Activated naive CD4-positive, alpha-beta T cell treated with Interleukin-2 at 50 U/mL for 16 hours (primary cell): ENCODE measurements at places on chromosomes 4 and X.

- DNase-seq = no peak
Observed at GRCh38 chr4:78975865-78976264, 36.6 kb upstream of the PAQR3 start.

DNA sequence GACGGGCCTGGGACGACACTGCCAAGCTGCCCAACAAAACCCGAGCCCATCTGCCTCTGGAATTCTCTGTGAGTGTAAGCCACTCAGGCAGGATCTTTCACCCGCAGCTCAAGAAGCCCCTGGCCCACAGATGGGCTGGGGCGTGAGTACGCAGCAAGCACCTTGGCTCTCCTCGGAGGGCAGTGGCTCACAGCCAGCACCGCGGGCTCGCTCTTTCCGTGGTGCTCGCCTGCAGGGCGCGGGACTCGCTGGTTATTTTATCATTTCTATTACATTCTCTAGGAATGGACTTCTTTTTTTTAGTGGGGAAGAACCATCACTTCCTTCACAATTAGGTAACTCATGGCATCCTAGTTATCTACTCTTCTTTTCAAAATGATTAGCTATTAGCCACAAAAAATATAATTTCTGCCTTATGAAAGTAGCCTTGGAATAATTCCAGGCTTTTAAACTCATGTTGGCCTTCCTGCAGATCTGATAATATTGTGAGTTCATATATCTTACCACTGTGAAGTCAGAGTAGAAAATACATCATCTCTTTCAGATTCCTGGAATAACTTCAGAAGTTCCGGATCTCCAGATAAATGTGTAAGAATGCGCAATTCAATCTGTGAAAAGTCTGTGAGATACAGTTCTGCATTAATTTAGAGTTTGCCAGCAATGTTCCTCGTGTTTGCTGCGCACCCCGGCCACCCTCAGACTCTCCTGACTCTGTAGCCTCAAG is 68.6 kb downstream of the NAT8L start:
- no peak for DNase-seq

GRCh38 chr4:72302981-72303704 is 265.9 kb downstream of the ADAMTS3 start:
- peak; percentile 35 for DNase-seq

DNA sequence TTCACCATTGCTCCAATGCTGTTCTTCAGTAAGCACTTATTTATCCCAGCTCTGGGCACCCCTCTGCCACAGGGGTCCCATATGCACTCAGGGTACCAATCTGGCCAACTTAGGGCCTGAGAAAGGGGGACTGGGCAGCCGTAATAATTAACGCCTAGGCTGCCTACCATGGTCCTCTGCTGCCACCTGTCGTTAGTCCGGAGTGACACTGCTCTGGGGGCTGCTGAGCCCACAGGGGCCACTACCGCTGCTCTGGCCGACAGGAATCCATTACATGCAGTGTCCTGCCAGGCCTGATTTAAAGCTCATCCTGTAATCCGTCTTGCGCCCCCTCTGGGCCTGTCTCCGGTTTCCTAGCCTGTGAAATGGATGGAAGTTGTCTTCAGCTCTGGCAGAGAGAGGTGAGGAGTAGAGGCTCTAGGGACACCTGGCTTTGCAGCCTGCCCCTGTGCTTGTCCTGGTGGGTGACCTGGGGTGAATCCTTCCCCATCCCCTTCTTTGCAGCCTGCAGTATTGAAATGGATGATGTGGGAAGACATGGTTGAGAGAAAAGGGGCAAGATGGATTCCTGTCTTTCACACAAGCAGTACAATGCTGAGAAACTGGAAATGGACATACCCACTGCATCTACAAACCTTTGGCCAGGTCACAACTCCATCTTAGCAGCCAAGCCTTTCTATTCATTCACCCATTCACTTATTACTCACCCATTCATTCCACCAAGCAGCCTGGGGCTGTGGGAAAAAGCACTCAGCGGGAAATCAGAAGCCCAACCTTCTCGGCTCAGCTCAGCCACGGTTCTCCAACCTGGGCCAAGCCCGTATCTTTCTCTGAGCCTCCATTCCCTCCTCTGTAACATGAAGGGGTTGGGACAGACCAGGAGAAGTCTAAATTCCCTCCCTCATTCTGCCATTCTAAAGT is 116.3 kb upstream of the NALF2 start:
- peak; percentile 22 for DNase-seq

DNA sequence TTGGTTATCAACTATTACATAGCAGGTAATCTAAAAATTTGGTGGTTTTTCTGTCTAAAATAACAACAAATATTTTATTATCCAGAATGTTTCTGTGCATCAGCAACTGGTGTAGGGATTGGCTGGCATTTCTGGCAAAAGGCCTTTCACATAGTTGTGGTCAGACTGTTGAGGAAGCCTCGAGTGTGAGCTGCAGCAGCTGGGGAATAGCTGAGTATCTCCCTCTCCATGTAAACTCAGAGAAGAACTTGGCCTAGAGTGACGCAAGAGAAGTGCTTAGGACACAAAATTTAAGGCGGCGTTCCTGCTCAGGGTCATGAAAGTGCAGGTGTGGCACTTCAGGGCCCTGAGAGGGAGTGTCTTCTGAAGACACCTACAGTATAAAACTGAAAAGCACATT is 558.9 kb downstream of the SPOCK3 start:
- DNase-seq = no peak

- no peak for DNase-seq
Observed at GRCh38 chr4:64771149-64771548, 361.9 kb upstream of the TECRL start.

GRCh38 chrX:153966841-153967535 is 4.6 kb downstream of the HCFC1 start:
- peak; percentile 62 for DNase-seq

GRCh38 chr4:87054900-87055299 is 120.1 kb downstream of the AFF1 start:
- no peak for DNase-seq
